ENCODE measurements at places on chromosomes 4 and X. TPM values are rescaled to one million over a fixed set of nuclear protein-coding genes. Genes with fewer than 3 reads are reported as not detected.

The PROM1 gene
- polyA plus RNA-seq: 24.9 TPM

The PNCK gene
- 24.5 TPM for polyA plus RNA-seq

The FGB gene
- polyA plus RNA-seq: 2.1 TPM

The PPBP gene
- polyA plus RNA-seq: 0.54 TPM

The CCDC110 gene
- 0.27 TPM for polyA plus RNA-seq

The GEMIN8 gene
- polyA plus RNA-seq: 18.2 TPM

The NKX6-1 gene
- 1.7 TPM for polyA plus RNA-seq

The HEPH gene
- polyA plus RNA-seq: 8.1 TPM

The CFI gene
- polyA plus RNA-seq: 2.2 TPM

The CLCN4 gene
- 22.2 TPM for polyA plus RNA-seq

The CLDN2 gene
- not detected for polyA plus RNA-seq

The APLN gene
- polyA plus RNA-seq: 18.8 TPM

The VCX2 gene
- not detected for polyA plus RNA-seq

GRCh38 chr4:62460329-62460728, 1260.2 kb downstream of the ADGRL3 start:
- no peak for DNase-seq

- no peak for DNase-seq
Observed at GRCh38 chr4:8240211-8241041, 29.1 kb upstream of the HTRA3 start.

GRCh38 chr4:13521047-13521446, 23.3 kb downstream of the NKX3-2 start:
- no peak for DNase-seq

DNA sequence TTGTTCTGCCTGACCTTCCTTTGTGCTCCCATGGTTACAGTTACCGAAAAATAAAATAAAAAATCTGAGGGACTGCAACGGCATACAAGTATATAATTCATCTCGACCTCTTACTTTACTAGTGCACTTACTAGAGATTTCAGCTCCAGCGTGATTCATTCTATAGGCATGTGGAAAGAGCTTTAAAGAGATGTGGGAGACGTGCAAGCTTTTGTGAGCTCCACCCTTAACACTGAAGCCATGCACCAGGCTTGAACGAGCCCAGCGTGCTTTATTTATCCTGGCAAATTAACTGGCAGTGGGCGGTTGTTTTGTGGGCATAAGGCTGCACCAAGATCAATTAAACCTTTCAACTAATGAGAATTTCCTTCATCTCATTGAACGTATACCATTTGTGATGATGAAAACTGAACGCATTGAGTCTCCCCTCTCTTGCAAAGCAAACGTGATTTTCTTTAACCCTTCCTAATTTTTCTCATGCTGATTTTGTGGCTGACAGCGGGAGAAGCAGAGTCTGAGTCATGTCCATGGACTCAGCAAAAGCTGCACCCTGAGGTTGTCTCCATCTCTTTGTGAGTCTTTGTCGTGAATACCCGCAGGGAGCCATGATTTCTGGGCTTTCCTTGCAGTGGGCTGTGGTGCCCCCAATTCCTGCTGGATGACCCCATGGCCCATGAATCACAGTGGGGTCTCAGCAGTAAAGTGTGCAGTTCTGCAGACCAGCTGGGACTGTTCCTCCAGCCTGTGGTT, 60.1 kb downstream of the MXRA5 start:
- DNase-seq: peak; percentile 84

GRCh38 chr4:40202474-40202873, 5.6 kb downstream of the RHOH start:
- DNase-seq: no peak

DNA sequence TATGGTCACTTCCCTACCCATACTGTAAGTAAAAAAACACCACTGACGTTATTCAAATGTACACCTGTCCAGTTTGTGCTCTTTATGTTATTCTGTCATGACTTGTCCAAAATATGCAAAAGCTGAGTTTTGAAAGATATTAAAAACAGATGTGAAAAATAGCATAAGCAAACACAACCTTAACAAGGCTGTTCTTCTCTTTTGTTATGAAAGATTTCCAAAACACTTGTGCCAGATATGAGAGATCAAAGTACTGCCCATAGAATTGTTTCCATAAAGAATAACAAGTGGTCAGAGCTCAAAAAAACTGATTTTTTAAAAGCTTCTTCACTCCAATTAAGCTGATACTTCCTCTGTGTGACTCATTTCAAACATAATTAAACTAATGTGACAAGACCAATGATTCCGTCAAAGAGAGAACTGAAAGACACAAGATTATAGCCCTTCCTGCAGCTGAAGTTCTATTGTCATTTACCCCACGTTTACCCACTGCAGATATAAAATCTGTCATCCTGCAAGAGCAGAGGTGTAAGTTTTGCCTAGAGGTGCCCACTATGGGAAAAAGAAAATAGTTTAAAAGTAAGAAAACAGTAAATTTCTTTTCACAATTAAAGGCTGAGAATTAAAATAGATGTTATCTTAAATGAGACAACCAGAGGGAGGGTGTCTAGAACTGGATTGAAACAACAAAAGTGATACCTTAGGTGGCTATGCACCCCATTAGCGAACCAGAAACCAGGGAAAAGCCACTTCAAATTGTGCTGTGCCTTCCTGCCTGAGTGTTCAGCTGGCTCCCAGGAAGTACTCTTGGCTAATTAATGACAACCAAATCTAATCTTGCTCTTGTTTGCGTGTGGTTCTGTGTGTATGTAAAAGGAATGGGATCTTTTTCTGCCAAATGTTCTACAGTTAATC, 30.1 kb downstream of the RASSF6 start:
- no peak for DNase-seq

- DNase-seq: no peak
Observed at GRCh38 chrX:66601522-66601921, 37.4 kb downstream of the EDA2R start.

DNA sequence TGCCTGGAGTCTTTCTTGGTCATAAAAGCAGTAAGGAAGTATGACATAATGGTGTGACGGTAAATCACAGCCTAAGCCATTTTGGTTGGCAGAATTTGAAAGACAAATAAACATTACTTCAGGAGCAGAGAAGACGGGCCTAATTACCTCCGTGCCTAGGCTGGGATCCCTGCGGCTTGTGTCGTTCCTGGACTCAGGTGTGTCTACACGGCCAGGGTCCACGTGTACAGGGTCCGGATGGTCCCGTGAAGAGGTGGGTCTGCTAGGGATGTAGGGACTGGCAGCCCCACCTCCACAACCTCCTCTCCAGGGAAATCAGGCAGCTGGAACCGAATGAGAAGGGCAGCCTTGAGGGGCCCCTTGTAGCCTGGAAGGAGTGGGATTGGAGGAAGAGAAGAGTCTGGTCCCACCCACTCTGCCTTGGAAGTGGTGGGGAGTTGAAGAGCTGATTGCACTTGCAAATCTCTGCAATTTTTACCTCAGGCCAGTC, 55.4 kb upstream of the PLAC1 start:
- no peak for DNase-seq

GRCh38 chrX:129637217-129638109, 17.3 kb downstream of the APLN start:
- DNase-seq: peak; percentile 65

DNA sequence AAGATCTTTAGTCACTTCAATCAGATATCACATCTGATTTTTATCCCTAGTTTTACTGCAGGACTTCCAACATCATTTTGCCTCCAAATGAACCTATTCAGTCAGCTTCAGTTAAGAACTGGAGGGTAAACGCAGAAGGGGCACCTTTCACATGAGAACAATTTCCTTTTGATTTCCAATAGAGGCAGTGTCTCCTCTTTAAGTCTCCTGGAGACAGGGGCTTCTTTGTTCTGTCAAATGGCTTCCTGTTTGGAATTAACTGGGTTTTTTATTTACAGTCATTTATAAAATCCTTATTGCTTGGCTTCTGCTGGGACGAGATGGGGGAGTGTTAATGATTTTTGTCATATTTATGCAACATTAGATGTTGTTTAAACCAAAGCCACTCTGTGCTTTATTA, 164.0 kb downstream of the STK32B start:
- peak; percentile 25 for DNase-seq

DNA sequence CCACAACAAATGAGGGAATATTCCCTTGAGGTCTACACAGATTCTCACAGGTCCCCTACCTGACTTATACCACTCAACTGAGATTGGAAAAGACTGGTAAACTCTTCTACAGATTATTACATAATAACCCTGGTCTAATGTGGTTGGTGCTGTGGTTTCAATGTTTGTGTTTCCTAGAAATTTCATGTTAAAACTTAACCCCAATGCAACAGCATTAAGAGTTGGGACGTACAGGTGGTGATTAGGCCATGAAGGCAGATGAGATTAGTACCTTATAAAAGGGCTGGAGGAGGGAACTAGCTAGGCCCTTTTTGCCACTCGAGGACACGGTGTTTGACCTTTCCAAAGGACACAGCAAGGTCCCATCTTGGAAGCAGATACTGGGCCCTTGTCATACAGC, 84.3 kb upstream of the TAPT1 start:
- no peak for DNase-seq

DNA sequence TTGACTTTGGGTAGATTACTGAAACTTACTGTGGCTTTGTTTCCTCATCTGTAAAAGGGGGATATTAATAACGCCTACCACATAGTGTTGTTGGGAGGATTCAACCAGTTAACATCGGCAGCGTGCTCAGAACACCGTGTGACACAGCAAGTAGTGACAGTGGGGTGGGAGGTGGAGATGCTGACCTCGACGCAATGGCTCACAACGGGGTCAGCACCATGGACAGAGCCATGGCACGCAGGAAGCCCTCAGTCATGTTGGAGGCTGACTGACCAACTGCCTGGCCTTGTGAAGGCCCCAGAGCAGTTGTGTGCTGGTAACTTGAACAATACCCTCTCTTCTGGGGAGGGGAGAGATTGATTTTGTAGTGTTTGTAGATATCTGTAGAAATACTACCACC, 93.2 kb downstream of the WFS1 start:
- DNase-seq: no peak

GRCh38 chr4:47647544-47647943, 162.5 kb downstream of the ATP10D start:
- no peak for DNase-seq

DNA sequence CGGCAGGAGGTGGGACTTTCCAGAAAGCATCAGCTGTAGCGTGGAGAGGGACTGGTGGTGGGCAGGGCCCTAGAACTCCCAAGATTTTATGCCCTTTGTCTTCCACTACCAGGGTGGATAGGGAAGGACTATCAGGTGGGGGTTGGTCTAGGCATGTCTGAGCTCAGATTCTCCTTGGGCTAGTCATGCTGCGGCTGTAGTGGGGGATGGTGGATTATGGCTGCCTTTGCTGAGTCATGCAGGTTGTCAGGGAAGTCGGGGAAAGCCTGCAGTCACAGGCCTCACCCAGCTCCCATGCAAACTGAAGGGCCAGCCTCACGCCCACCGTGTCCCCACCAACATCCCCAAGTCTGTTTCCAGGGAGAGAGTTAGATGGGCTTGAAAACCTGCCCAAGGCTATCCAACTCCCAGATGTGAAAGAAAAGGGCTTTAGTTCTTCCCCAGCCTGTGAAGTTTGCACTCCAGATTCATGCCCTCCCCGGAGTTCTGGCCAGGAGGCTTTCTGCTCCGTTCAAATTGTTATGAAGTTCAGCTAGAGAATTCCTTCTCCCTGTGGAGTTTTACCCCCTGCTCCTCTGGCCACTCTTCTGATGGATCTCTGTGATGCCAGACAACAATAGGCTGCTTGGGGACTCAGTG, 13.4 kb upstream of the MEPE start:
- DNase-seq: no peak

DNA sequence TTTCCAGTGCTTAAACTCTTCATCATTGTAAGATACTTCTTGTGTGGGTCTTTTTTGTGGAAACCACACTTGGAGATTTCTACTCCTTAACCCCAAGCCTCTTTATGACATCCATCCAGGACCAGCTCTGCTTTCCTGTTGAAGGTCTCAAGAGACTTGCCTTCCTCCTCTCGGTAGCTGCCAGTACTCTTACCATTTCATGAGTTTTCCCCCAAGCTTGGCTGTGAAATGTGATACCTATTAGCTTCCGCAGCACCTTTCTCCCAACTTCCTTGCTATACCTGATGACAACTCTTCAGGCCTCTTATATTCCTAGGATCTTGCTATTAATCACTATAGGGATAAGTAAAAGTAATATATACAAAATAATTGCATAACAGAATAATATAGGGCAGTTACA, 1.9 kb upstream of the DCK start:
- DNase-seq: no peak

GRCh38 chr4:117691572-117692351, 342.5 kb upstream of the NDST3 start:
- DNase-seq: no peak

GRCh38 chr4:80538276-80538926, 202.9 kb downstream of the CFAP299 start:
- no peak for DNase-seq

DNA sequence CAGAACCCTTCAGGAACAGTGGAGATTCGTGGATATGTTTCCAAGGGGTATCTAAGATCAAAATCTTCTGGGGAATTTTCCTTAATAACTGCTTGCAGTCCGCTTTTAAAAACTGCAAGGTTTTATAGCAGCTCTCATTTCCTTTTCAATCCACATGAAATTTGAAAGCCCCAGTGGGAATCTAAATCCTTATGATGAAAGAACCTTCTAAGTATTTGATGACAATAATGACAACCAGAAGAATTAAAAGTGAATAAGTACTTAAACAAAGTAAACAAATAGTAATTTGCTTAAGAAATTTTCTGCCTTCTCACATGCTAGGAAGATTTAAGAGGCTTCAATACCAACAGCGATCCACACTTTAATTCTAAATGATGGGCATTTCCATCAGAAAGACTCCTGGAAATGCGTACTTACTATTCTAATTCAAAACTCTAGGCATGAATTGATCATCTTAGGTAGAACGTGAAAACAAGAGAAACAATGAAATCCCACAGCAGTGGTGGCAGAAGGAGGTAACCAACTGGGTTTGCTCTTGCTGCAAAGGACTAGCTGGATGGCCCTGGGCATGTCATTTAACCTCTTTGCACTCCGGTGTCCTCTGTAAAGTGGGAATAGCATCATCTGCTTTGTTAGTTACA, 37.6 kb upstream of the S100G start:
- no peak for DNase-seq

DNA sequence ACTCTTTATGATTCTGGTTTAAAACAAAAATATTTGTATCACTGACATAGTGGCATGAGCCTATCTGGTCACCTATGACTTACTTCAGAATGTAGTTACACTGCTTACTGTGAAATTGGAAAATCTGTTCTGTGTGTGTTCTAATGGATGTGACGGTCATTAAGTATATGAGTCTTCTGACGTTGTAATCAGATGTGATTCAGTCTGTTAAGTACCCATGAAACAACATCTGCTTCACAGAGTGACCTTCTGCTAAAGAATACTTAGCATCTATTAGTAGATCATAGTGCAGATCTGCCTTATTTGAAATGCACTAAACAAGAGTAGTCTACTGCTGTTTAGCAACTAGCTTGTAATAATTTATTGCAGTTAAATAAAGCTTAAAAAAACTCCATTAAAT, 317.1 kb downstream of the DCTD start:
- no peak for DNase-seq

GRCh38 chr4:102259702-102260101, 85.6 kb downstream of the SLC39A8 start:
- no peak for DNase-seq

GRCh38 chrX:63128509-63128908, 222.6 kb downstream of the SPIN4 start:
- DNase-seq: no peak

Data from brain (organoid and tissue), 16 donors.